ENCODE measurements at places on chromosomes 5 and 9.

GRCh38 chr9:136090056-136090735 is 4.9 kb downstream of the NACC2 start:
- no peak for DNase-seq

- DNase-seq: no peak
Observed at GRCh38 chr5:32833127-32833526, 122.0 kb downstream of the NPR3 start.

GRCh38 chr9:12961276-12961809 is 186.5 kb downstream of the LURAP1L start:
- DNase-seq: no peak

DNA sequence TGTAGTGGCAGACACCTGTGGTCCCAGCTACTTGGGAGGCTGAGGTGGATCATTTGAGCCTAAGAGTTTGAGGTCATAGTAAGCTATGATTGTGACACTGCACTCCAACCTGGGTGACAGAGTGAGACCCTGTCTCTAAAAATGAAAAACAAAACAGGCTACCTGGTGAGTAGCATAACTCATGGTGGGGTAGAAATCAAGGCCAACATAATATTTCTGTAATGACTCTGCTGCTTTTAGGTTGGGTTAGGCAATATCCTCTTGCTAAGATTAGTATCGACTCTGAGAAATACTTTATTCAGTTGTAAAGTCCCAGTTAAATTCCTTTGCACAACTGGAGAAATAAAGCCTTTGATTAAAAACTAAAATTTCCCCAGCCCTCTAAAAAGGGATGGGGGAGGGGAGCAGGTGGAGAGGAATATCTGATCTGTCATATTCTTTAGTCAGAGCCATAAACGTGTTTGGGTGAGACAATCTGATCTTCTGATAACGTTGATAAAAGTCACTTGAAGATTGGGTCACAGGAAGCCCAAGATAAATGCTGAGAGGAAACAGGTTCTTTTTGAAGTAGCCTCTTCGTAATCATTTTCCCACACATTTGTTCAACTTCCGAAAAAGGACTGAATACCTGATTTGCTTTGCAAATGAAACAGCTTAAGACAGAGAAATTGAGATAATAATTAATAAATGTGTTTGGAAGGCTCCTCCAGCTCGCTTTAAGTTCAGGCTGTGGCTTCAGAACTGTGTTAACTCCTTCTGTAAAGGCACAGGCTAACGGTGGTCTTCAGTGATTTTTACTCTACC is 14.9 kb downstream of the IL4 start:
- no peak for DNase-seq

- no peak for DNase-seq
Observed at GRCh38 chr9:2623288-2624050, 1.9 kb downstream of the VLDLR start.

- no peak for DNase-seq
Observed at GRCh38 chr9:92299116-92299515, 5.6 kb upstream of the IARS1 start.

GRCh38 chr5:151624476-151624875 is 33.3 kb upstream of the FAT2 start:
- no peak for DNase-seq

DNA sequence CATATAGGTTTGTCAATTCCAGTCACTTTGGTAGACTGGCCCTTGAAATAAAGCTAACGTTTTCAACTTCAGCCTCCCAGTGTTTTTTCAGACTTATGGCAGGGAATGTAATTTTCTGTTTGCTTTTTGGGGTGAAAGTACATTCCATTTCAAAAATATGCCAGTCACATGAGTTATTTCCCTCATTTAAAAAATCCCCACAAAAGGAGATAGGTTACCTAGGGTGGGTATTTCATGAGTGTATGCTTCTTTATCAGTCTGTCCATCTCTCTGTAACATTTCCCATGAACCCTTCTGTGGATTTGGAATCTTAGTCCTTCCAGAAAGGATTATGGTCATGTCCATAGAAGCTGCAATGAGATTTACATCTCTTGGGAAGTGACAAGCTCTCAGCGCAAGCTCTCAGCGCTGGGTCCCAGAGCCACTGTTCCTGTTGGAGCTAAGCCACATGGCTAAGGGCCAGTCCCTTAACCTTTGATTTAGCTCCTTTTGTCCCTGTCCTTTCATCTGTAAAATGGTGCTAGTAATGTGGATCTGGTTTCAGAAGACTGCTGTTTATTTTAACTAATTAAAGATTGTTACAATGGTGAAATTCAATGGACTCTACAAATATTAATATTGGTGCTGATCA is 294.9 kb downstream of the NR3C1 start:
- no peak for DNase-seq

DNA sequence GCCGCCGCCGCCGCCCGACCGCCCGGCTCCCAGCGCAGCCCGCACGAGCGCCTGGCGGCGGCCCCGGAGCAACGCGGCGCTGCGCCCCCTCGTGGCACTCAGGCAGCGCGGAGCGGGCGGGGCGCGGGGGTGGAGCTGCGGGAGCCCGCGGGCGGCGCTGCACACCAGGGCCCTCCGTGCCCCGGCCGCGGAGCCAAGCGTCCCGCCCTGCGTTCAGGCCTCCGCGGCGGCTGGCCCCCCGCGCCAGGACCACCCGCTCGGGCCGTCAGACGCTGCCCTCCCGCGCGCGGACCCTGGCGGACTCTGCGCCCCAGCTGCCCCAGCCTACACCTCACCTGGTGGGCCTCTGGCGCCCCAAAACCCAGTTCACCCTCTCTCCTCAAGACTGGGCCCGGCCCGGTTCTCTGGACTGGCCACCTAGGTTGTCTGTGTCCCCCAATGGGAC is at the start of gene RASGEF1C:
Gene RASGEF1C (minus strand): TSS at position 75 of the 445 bp plus-strand sequence. CDS start 71,159 bp downstream, outside the sequence.
- DNase-seq: no peak

- DNase-seq: no peak
Observed at GRCh38 chr9:28720746-28721145, 1147.5 kb upstream of the C9orf72 start.

DNA sequence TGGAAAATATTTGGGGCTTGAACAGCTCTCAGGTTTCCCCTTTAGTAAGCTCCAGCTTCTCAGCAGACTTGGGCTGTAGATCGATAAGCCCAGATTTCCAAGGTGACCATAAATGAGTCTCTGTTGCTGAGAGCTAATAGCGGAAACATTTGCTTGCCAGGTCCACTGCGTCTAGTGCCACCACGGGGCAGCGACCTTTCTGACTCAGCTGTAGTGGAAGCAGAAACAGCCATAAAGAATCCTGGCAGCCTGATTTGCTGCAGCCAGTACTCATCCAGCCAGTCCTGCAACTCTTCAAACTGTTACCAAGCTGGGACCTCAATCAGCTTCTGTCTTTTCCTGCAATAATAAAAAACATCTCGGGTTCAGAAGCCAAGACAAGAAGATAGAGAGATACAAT is 241.7 kb downstream of the DOCK8 start:
- DNase-seq: no peak

DNA sequence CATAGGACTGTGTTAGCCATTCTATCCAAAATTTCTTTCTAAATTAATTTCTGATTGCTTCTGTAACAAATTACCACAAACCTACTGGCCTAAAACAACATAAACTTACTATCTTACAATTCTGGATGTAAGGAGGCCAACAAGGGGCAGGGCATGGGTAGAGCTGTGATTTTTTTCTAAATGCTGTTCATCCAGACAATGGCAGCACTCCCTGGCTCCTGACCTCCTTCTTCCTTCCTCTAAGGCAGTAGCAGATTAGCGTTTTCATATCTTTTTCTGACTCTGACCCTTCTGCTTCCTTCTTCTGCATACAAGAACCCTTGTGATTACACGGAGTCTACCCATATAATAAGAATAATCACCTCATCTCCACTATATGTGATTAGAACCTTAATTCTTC is 1005.8 kb downstream of the CDH12 start:
- no peak for DNase-seq

DNA sequence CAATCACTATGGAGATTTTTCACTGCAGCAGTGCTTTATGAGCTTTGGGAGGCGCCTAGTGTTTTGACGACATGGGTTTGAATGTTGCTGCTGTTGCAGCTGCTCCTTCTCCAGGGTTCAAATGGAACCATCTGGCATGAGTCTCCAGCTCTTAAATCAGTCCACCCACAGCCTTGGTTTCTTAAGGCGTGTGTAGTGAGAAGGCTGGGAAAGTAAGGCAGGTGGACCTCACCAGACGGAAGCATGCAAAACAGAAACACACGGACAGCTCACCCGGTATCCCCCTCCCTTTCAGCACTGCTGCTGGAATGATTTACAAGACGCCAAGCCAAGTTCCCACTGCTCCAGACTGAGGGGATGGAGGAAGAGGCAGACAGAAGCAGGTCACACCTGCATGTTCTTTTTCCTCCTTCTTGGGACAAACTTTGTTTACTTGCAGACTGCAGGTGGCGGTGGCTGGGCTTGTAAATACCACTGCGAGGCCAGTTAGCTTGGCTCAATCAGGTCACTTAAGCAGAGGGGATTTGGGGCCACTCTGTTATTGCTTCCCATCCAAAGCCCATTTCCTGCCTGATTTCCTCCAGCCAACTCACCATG is 47.4 kb downstream of the ADAM19 start:
- no peak for DNase-seq

GRCh38 chr5:51373880-51374523 is 9.2 kb upstream of the ISL1 start:
- DNase-seq: no peak

DNA sequence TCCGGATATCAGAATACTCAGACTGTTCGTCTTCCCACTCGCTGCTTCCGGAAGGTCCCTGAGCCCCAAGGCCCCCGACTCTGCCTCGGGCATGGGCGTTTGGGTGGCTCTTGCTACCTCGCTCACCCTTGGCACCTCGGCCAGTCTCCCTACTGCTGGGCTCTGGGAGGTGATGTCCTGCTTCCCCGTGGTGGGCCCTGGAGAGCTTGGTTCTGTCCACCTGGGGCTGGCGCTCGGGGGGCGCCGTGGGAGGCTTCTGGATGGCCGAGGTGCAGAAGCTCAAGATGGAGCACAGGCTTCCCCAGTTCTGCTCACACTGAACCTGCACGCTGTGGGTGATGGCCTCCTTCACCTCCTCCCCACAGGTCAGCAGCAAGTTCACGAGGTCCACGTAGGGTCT is 10.4 kb downstream of the STC2 start:
- DNase-seq: no peak

DNA sequence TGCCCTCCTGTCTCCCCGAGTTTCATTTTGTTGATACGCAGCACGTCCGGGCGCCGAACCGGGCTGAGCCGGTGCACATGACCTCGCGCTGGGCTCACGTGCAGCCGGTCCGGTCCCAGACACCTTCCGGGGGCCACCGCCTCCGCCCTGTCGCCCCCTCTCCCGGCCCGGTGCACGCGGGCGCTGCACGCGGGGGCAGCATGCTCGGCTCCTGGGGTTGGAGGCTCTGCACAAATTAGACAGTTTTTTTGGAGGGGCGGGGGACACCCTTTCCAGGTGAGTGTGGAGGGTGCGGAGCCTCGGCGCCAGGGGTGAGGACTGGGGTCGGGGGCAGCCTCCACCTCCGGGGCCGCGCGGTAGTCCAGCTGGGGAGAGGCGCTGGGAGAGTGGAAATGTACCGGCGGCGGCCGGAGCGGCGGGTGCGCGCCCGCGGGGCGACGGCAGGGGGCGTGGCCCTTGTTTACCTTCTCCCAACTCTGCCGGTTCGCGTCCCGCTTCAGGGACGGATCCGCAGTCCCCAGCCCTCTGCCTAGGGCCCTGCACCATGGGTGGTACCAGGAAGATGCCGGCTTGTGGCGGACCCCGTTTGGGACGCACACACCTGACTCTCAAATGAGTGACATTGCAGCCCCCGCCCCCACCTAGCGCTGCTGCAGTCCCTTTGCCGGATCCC is 1.1 kb downstream of the JADE2 start:
- no peak for DNase-seq

DNA sequence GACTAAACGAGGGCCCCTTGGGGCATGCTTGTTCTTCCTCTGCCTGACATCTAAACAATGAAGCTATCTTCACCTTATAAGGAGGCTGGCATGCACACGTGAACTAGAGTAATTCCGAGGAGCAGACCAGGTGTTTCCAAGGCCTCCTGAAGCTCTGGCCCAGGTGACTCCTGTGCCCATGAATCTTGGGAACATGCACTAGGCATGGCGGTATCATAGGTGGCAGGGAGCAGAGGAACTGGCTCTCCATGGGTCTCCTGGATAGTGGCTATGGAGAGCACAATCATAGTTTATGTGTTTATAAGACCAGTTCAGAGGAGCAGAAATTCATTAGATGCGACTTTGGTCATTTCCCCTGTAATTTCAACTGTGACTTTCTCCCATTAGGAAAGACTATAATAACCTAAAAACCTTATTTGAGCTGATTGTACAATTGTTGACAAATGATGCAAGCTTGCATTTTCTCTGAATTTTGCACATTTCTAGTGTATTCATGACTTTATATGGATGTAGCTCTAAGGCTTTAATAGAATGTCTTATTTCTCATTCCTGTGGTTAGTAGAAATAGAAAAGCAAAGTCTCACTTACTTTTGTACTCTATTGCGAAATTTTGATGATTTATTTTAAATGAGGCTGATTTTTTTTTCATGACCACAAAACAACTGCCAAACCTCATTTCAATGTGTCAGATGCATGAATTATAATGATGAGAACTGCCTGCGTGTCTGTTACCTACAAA is 135.3 kb upstream of the RPS23 start:
- no peak for DNase-seq

DNA sequence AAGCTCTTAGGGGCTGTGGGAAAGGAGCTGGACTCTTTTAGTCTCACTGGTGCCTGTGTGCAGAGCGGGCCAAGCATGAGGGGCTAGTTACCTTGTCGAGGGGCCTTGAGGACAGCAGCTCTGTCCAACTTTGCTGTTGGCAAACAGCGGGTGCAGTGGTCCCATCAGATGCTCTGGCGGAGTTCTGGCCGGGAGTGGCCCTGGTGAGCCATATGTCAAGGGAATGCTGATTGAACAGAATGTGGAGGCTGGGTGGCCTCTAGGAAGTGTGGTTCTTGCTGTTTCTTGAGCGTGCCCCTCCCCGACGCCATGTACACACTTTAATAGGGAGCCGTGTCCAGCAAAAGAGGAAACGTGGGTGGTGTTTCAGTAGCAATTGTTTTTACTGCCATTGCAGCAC is 3.6 kb upstream of the ADAMTS2 start:
- DNase-seq: no peak

GRCh38 chr5:67095346-67096171 is 101.0 kb downstream of the CD180 start:
- no peak for DNase-seq

DNA sequence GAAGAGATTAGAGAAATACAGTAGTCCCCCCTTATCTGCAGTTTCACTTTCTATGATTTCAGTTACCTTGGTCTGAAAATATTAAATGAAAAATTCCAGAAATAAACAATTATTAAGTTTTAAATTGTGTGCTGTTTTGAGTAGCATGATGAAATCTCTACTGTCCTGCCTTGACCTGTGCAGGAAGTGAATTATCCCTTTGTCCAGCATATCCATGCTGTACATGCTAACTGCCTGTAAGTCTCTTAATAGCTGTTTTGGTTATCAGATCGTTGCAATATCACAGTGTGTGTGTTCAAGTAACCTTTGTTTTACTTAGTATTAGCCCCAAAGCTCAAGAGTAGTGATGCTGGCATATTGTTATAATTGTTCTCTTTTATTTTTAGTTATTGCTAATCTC is 11.2 kb upstream of the JAK2 start:
- no peak for DNase-seq

DNA sequence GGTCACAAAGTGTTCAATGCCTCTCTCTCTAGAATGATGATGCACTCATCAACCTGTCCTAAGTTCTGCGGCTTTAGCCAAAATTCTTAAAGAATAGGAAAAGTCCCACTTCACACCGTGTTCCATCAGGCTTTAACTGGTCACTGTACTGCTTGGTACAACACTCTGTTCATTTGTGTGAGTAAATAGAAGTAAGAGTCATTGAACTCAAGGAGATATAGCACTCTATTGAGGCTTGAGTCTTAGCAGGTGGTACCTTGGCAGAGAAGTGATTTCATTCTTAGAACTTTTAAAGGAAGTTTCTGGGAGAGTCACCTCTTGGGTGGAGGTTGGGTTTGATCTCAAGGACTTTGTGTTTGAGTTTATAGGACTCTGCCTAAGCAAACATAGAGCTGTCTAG is 92.6 kb downstream of the TENT4A start:
- no peak for DNase-seq

Data from stimulated activated CD8-positive, alpha-beta memory T cell treated with anti-CD3 and anti-CD28 coated beads, Interleukin-7, amount 100 ng/mL, for 1 hour (primary cell).